ENCODE measurements at places on chromosomes 7 and 10. TPM values are rescaled to one million over a fixed set of nuclear protein-coding genes. Genes with fewer than 3 reads are reported as not detected.

NME8 gene
- not detected for total RNA-seq

AKR1C8 gene
- total RNA-seq: not detected

MYPN gene
- total RNA-seq: 0.25 TPM

PDE1C gene
- total RNA-seq: 0.12 TPM

CLDN15 gene
- 3.5 TPM for total RNA-seq

IMPDH1 gene
- total RNA-seq: 69.3 TPM

PRRT4 gene
- under 0.01 TPM for total RNA-seq

ACSM6 gene
- total RNA-seq: not detected

AGFG2 gene
- 4.4 TPM for total RNA-seq

HOXA6 gene
- total RNA-seq: 1.7 TPM

BLNK gene
- total RNA-seq: not detected

DENND2A gene
- 14.9 TPM for total RNA-seq

KIF5B gene
- total RNA-seq: 192 TPM

CHAT gene
- not detected for total RNA-seq

NPSR1 gene
- not detected for total RNA-seq

CYP17A1 gene
- total RNA-seq: not detected

MPP7 gene
- 0.33 TPM for total RNA-seq

CYCS gene
- total RNA-seq: 32.1 TPM

ZNF853 gene
- 3.9 TPM for total RNA-seq

CLDN4 gene
- 58.2 TPM for total RNA-seq

TMEM176A gene
- 0.22 TPM for total RNA-seq

FAM241B gene
- total RNA-seq: 0.87 TPM

TRUB1 gene
- total RNA-seq: 36.6 TPM

AKR1D1 gene
- not detected for total RNA-seq

KNDC1 gene
- total RNA-seq: 3.2 TPM

DLG5 gene
- total RNA-seq: 45.2 TPM

FEZF1 gene
- not detected for total RNA-seq

SPAM1 gene
- total RNA-seq: not detected

ADAMTS14 gene
- 4.0 TPM for total RNA-seq

GRM8 gene
- not detected for total RNA-seq

OR6V1 gene
- not detected for total RNA-seq

PPP1R17 gene
- not detected for total RNA-seq

WIPF3 gene
- not detected for total RNA-seq

TUBB8 gene
- total RNA-seq: not detected

Data from uterine smooth muscle cell (primary cell).